Right lung (tissue), 10 donors: ENCODE measurements at places on chromosomes 11 and 22.

DNA sequence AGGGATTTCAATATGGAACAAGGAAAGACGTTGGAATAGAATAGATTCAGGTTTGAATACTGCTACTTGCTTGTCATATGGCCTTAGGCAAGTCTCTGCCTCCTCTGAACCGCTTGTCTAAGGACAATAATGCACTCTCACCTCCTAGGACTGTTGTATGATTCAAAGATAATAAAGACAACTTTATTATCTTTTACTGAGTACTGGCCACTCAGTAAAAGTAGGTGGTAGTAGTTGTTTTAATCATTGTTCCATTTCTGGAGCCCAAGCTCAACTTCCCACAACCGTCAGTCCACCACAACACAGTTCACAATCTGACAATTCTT is 134.2 kb downstream of the ME3 start:
- DNase-seq = no peak

DNA sequence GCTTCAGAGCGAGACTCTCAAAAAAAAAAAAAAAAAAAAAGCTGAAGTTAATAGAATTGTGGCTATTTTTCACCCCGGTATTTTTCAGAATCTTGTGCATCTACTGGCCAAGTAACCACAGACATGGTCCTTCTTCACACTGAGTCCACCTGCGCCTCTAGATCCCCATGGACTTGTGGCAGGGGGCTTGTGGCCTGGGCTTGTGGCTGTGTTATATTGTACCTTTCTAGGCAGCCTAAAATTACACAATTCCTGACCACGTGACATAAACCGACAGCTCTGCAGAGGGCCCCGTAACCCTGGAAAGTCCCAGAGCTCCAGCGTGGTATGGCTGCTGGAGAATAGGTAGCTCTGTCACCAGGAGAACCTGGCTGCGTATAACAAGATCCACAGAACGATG is 10.9 kb upstream of the NAALADL1 start:
- no peak for DNase-seq

DNA sequence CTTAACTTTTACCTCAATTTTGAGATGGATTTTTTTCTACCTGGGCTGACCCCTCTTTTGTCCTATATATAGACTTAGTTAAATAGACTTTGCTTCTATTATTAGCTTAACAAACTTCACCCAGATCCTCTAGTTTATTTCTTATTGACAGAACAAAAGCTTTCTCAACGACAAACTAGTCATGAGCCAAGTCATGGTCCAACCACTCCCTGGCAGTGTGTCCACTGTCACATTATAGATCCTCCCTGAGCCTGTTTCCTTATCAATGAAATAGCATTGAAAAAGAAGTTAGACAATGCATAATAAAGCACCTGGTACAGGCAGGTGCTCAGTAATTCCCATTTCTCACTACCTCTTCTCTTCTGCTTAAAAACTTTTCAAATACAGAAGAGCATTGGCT is 155.1 kb downstream of the SPON1 start:
- no peak for DNase-seq

DNA sequence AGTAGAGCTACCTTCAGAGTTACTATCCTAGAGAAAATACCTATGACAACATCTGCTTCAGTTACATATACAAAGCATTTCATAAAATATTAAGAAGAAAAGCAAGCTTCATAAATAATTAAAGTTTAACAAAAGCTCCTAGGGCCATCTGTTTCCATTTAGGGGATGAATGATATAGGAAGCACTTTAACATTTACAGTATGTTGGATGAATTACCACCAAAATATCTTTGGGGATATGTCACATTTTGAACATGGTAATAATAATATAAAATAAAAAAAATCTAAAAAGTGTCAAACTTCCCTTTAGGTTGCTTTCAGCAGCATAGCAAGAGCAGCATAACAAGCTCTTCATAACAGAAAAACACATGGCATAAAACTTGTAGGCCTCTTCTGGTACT is 104.6 kb downstream of the ATG16L2 start:
- no peak for DNase-seq

DNA sequence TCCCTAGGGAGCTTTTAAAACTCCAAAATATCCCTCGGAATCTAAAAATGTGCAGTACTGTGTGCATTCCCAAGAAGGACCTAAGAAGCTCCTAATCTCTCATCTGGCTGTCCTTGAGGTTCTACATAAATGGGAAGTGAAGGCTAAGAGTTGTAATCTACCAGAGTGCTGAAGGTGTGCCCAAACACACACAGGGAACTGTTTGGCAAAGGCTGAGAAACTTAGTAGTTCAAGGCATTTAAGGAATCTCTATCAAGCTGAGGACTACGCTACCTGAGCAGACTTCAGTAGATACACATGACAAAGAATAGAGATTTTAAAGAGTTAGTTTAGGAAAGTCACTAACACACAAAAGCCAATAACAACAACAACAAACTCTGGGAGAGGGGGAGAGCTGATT is 71.1 kb downstream of the TTC28 start:
- no peak for DNase-seq

- no peak for DNase-seq
These were observed 241.1 kb downstream of the GRIK4 start for GRCh38 chr11:120752668-120753067.
